NCI-H1436 treated with DMSO at 0.1 percent for 48 hours (cell line): ENCODE measurements at places on chromosomes 13 and 19.

GRCh38 chr19:7912144-7912696 lies 2.4 kb upstream of the TGFBR3L start:
- no peak for DNase-seq

GRCh38 chr13:70987043-70987442 lies 878.8 kb upstream of the KLHL1 start:
- DNase-seq = no peak

DNA sequence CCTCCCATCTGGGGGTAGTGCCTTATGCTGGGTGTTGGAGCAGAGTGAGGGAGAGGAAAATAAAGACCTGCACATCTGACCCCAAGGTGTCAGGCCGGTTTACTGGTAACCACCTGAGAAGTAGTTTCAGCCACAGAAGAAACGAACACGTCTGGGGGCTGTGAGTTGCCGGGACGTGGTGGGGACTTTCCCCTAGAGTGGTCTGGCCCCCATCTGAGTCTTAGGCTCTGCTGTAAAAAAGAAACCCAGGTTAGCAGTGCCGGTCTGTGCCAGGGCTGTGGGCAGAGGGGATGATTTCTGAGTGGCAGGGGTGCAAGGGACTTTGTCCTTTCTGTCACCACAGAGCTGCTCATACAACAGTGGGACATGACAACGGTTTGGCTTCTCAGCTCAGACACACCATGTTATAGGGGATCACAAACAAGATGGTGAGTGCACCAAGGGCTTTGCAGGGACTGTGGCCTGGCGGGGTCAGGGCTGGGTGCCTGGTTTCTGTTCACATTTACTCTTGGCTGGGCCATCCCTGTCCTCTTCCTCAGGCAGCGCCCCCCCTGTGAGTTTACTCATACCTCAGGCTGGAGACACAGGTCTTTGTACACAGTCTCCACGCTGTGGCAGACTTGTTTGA lies 9.0 kb downstream of the GCDH start:
- no peak for DNase-seq

DNA sequence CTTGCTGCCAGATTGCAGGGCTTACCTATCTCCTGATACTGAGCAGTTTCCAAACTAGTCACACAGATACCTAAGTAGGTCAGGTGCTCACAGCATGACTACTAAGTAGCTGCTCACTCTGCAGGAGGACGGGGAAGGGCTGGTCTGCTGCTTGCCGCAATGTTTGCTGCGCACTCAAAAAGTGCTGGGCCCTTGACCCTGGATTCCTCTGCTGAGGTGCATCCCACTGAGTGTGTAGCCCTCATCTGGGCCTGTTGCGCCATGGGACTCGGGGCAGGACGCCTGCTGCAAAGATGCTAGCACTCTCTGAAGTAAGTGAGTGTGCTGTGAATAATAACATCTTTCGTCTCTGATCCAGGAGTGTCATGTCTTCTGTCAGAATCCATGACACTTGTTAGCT lies 59.2 kb upstream of the MEDAG start:
- DNase-seq = no peak

DNA sequence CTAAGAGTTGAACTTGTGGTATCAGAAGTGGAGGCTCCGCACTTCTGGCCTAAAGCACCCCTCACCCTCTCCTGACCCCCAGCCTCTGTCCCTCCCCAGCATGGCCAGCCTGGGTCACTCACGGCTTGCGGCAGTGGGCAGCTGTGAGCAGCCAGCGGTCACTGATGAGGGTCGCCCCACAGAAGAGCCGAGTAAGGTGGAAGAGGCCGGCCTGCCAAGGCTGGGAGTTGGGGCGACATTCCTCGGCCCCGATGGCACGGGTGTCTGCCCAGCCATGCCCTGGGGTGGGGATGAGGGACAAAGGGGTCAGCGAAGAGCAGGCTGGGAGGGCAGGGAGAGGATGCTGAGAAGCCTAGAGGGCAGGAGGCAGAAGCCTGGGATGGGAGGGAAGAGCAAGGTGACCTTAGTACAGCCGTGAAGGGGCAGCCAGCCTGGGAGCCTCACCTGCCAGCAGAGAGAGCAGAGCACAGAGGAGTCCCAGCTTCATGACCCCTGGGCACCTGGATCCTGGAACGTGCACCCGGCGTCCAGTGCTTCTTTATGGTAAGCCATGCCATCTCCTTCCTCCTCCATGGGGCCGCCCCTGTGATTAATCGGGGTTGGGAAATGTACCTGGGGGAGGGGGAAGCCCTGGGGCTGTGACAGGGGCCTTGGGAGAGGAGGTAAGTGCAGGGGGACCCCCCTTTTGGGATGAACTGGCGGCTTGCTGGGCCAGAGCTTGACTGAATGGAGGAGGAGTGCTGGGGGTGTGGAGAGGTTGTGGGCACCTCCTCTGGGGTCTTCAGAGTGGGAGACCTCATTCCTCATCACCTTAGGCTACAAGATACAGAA lies 7.9 kb upstream of the KLK8 start:
- DNase-seq = no peak

GRCh38 chr13:65592731-65593130 lies 1637.4 kb downstream of the PCDH9 start:
- DNase-seq = no peak

GRCh38 chr13:28723806-28724205 lies 5.0 kb upstream of the SLC46A3 start:
- no peak for DNase-seq

- no peak for DNase-seq
Measured at GRCh38 chr19:20269461-20269860, 102.4 kb downstream of the ZNF486 start.

DNA sequence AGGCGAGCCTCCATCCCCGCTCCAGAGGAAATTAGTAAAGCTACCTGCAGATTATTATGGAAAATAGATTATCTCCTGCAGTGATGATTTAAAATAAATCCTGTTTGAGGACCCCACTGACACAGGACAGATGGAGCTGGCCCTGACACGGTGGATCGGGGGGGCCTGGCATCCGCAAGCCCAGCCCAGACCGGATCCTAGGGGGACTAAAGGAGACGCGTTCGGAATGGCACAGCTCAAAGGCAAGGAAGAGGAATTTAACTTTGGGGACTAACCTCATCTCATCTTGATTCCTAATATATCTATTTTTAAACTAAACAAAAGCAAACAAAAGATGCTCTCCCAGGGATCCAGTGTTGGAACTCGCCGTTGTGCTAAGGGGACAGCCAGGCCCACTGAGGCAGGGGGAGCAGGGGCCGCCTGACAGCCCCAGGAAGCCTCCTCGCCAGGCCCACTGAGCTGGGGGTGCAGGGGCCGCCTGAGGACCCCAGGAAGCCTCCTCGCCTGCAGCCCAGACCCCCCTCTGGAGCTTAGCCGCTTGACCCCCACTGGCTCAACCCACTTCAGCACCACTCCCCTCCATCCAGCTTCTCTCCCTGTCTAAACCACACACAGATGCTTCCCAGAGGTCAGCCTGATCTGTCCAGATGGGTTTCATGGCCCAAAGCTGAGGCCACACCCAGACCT lies 78.6 kb downstream of the SPACA7 start:
- no peak for DNase-seq

- DNase-seq = no peak
Measured at GRCh38 chr13:40077396-40078027, 422.1 kb downstream of the COG6 start.

DNA sequence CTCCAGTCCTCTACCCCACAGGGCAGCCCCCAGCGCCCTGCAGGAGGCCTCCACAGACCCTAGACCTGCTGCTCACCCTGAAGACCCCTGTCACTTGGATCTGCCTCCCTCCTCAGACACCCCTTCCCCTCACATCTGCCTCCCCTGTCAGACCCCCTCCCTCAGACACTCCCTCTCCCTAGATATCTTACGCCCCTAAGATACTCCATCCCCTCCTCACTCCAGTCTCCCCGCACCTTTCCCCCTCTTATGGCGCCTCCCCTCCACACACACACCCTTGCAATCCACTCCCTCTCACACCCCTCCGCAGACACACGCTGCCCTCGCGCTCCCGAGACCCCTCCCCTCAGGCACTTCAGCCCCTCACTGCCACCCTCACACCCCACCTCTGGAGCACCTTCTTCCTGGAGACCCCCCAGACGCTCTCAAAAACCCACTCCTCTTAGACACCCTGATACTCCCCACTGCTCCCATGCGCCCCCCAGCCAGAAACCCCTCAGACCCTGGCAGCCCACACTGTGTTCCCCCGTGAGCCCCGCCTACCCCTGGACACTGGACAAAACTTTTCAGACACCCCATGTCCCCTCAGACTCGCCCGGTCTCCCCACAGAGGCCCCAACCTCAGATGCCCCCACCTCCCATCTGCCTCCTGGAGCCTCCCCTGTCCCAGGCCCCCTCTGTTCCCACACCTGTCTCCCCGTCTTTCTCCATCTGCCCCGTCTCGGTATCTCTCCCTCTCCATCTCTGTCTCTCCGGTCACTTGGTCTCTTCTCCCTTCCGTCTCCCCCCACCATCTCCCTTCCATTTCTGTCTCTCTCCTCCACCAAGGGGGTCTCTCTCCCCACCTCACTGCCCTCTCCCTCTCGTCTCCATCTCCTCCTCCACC lies 14.5 kb downstream of the ERFL start:
- no peak for DNase-seq

DNA sequence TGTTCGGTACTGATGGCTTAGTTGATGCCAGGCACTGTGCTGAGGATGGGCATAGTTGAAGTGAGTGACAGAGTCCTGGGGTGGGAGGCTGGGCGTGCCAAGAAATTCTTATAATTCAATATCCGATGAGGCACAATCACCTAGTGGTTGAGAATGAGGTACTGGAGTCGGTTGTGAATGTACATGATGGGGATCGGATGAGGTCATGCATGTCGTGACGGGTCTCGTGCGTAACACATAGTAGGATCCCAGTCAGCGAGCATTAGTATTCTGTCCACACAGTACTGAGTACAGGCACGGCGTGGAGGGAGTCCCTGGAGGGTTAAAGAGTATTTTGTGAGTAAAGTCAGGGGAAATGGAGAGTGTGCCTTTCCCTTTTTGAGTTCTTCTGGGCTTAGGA lies 2.8 kb downstream of the SAFB start:
- no peak for DNase-seq

DNA sequence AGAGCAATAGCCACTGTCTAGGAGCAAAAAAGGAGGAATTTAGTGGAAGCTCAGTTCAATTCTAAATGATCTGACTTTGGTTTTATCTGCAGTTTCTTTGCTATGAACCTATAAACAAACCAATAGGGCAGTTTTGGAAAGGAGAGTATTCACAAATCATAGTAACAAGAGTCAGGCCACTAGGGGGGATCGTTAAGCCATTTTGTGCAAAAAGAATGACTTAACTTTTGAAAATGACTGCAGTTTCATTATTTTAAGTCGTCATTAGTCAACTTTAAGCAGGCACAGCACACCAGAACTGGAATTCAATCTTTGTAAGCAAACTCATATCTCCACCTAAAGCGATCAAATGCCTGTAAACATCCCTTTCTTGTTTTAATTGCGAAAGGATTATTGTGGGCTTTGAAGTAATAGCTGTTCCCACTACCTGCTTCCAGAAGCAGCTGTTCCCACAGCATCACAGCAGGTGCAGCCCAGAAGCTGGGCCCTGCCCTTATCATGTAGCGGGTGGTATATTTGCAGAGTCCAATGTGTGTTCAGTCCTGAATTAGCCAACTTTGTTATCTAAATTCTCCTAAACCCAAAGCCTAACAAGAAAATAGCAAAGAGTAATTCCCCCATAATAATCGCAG lies 51.5 kb downstream of the SOX21 start:
- DNase-seq = no peak

GRCh38 chr19:55152017-55152416 lies 3.0 kb upstream of the TNNT1 start:
- no peak for DNase-seq

GRCh38 chr13:86446311-86446710 lies 647.1 kb upstream of the SLITRK6 start:
- no peak for DNase-seq

DNA sequence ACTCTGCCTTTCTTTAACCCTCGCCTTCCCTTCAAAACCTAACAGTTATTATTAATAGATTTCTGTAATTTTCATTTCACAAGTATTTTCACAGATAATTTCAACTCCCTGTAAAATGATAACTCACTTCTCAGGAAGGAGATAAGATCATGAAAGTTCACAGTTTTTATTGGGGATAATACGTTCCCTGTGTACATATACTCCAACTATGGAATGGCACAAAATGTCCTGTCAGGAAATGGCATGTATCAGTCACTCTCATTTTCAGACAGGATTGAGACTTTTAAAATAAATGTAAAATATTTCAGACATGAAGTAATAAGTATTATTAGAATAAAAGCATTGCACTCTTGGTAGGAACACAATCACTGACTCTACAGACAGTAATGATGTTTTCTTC lies 932 bp upstream of the TRAPPC2B start:
- DNase-seq = no peak

GRCh38 chr13:101474419-101474957 lies 22.0 kb downstream of the ITGBL1 start:
- DNase-seq = no peak

- DNase-seq = no peak
Measured at GRCh38 chr19:5479958-5480357, 24.7 kb downstream of the ZNRF4 start.

DNA sequence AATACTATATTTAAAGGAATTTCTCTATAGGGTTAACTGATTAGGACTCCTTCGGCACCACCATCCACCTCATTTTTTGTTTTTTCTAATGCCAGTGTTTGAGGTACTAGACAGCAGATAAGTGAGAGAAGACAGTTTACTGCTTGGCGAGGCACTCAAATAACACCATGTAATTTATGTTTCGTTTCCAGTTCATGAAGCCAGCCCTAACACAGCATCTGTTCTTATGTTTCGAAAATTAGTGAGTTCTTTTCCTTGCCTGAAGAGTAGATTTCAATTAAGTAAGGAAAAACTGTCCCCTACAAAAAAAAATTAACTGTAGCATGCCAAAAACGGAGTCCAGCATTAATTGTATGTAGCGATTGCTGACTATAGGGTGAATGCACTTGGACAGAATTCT lies 409.1 kb downstream of the TBC1D4 start:
- DNase-seq = no peak

DNA sequence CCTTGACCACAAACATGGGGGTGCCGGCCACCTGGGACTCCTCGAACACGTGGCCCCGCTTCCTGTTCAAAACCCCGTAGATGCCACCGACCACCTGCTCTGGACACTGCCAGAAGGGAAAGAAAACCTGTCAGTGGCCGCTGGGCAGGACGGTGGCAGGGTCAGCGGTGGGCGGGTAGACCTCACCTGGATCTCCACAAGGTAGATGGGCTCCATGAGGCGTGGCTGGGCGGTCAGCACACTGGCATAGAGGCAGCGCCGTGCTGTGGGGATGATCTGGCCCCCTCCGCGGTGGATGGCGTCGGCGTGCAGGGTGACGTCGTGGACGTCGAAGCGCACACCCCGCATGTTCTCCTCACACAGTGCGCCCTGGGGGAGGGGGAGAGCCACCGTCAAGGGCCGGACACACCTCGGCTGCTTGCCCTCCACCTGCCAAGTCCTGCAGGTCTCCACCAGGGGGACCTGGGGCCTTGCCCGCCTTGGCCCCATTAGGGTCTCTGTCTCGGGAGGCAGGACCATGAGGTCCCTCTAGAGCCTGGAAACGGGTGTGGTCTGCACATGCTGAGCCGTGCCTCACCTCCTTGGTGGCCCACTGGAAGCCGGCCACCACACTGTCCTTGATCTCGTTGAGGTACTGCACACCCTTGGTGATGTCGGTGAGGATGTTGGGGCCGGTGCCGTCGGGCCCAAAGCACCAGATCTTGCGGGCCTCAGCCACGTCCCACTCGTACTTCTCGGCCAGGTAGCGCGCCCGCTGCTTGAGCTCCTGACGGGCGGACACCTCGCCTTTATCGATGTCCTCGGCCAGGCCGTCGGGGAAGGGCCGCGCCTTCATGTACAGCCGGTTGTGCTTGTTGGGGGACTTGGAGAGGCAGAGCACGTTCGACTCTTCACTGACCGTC lies 6.6 kb upstream of the DAPK3 start:
- no peak for DNase-seq
